Ovary (tissue), 10 donors: ENCODE measurements at places on chromosomes 13 and 19.

DNA sequence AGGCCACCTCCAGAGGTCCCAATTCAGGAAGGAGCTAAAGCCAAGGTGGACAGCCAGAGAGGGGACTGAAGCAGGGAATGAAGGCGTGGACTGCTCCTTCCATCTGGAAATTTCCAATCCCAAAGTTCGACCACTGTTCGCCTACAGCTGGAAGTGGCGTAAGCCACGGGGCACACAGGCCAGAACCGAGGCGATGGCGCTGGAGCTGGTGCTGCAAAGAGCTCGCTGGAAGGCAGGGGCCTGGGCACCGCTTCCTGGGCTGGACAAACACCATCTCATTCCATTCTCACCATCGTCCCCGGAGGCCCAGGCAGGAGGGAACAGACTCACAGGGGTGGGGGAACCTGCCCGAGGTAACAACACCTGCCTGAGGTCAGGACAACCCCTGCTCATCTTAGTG, 4.2 kb downstream of the MAP2K2 start:
- DNase-seq = no peak

DNA sequence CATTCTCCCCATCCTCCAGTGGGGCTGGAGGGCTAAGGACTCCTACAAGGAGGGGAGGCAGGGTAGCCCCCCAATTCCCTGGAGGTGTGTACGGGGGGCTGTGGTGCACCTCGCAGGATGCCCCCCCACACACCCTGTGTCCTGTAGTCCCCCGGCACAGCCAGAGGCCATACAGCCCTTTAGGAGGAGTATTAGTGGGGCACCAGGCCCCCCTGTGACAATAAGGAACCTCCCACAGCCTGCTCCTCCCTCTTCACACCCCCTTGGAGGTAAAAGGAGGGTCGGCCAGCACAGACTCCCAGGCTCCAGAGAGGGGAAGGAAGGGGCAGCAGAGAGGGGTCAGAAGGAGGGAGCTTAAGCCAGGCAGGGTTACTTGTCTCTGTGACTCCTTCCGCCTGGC, at the start of gene NANOS3:
TSS of gene NANOS3 (plus strand) at position 301 of the 400 bp plus-strand sequence. CDS start 115 bp downstream, outside the sequence.
- DNase-seq = no peak

- DNase-seq = peak; percentile 68
These were observed 310.9 kb downstream of the ZNF536 start for GRCh38 chr19:30682999-30683536.

DNA sequence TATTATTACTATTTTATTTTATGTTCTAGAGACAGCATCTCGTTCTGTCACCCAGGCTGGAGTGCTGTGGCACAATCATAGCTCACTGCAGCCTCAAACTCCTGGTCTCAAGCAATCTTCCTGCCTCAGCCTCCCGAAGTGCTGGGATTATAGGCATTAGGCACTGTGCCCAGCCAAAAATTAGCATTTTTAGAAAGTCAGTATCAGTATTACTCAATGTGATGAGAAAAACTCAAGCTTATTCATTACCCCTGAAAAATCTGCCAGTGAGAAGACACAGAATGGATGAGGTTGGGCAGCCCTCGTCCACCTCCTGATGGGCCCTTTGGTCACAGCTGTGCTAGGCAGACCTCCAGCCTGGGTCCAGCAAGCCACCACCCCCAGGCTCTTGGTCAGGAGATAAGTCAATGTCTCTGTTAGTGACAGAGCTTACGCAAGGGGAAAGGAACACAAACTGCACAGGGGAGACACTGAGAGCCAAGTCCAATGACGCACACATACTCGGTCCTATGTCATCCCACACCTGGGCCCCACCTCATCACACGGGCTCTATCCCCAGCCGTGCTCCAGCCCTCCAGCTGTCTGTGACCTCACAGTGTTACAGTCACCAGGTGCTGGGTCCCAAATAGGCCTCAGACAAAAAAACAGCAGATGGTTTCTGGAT, 19.8 kb downstream of the PEPD start:
- no peak for DNase-seq

DNA sequence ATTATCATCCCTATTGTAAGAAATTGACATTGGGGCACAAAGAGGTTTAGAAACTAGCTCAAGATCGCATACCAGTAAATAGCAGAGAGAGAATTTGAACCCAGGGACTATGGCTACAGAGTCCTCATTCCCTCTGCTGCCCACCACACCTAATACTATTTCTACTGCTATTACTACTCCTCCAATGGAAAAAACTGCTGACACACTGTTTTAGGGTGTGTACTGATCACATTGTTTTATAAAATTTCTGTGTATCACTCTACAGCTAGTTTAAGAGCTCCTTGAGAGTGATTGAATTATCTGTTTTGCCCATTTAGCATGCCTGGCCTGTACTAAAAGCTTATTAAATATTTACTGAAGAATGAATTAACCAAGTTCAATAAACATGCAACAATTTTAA, 552.4 kb downstream of the GPC5 start:
- DNase-seq = no peak

- DNase-seq = no peak
These were observed 4.6 kb upstream of the FOSB start for GRCh38 chr19:45463241-45463640.

GRCh38 chr13:34567597-34567996, 374.5 kb upstream of the NBEA start:
- no peak for DNase-seq

- DNase-seq = no peak
These were observed 12.1 kb downstream of the TYK2 start for GRCh38 chr19:10368101-10368803.

DNA sequence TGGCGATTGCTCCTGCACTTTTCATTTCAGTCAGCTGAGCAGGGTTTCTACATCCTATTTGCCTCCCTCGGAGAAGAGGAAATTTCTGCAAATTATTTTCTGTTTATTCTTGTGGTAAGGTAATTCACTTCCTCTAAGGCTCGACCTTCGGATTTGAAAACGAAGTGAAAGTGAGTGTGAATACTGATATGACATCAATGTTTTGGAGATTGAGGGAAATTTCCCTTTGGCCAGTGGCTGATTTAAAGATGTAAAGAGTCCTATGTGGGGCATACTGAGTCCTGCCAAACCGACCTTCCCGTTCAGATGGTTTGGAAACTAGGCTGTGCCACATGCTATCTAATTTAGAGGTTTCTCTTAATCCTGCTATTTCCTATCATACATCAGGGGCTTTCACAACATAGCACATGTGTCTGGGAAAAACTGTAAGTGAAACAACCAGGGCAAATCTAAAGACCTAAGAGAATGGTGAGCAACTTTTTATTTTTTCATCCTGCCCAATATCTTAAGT, 112.3 kb downstream of the POSTN start:
- no peak for DNase-seq

DNA sequence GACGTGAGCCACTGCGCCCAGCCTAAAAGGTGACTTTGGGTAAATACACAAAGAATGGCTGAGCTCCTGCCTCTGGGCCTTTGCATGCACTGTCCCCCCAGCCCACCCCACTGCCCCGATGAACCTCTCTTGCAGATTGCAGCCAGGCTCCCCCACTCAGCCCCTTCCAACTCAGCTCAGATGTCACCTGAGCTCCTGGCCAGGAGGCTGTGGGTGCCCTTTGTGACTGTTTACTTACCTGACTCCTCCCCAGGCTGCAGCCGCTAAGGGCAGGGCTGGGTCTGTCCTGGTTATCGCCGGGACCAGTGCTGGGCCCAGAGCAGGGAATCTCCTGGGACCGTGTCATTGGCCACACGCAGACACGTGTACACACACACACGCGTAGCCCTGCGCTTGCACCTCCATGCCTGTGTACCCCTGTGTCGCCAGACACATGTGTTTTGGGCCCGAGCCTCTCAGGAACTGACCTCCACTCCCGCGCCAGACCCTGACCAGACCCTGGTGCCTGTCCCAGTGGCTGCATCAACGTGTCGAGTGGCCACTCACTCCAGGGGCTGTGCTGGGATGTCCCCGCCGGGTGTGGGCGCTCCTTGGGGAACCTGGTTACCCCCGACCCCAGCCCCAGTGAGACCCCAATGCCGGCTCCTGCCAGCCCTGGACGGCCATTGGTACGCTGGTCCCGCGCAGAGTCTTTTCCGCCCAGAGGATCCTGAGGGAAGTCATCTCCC, 18.7 kb downstream of the EFNA2 start:
- DNase-seq = no peak

DNA sequence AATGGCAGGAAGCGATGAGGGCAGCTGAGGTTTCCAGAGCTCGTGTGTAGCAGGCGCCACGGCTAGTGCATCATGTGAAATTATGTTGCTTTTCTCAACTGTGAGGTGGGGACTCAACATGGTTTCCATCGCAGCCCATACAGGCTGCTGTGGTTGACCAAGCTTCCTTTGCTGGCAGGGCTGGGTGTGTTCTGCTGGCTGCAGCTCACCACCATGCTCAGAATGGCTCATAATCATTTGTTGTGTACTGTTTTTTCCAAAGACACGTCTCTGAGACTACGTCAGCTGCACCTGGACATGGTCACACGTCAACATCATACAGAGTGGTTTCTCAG, 16.1 kb upstream of the RASA3 start:
- DNase-seq = no peak

- DNase-seq = no peak
These were observed 37.6 kb downstream of the GRIK5 start for GRCh38 chr19:42032431-42032830.

- DNase-seq = no peak
These were observed 187.9 kb downstream of the TEX29 start for GRCh38 chr13:111508164-111508870.

- no peak for DNase-seq
These were observed 50.1 kb upstream of the OBI1 start for GRCh38 chr13:78709028-78709427.
